ENCODE measurements at places on chromosomes 6 and 20.
A peak's percentile ranks its signal among the peaks of the same experiment; 100 is the strongest.

DNA sequence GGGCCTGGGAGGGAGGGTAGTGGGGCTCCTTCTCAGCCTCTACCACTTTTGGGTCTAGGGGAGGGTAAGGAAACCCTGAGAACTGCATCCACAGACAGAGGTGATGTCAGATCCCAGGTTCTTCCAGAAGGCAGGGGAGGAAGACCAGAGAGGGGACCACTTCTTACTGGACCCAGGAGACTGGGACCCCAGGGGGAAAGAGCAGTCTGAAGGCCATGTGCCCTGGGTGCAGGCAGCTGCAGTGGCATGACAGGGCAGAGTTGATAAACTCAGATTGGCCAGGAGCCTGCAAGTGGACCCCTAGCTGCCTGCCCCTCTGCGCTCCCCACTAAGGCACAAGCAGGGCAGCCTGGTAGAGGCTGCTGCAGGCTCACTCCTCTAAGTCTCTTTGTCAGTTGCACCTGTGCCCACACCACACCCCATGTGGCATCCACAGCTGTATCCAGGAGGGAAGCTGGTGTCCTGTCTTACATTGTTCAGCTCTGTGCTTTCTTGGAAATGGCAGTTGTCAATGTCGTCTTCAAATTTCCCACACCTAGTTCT, 2.7 kb downstream of the CST9L start:
- no peak for DNase-seq

GRCh38 chr6:33213989-33214335, 5.7 kb downstream of the RING1 start:
- DNase-seq: no peak

- DNase-seq: no peak
These were observed 78.0 kb upstream of the AGPAT4 start for GRCh38 chr6:161351858-161352257.

DNA sequence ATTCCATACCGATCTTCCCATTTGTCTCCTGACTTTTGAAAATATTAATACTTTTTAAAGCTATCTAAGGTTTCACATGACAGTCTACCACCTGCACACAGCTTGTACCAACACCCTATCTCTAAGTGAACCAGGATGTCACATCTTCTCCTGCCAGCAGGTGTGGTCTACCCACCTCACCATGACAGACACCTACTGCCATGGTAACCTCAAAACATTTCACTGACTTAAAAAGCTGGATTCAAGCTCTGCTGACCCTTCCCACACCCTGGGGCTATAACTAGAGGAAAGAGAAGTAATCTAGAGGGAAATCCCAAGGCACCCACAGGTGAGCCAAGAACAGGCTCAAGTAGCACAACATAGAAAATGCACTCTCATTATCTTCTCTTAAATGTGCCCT, 1.2 kb downstream of the SLC17A3 start:
- no peak for DNase-seq

DNA sequence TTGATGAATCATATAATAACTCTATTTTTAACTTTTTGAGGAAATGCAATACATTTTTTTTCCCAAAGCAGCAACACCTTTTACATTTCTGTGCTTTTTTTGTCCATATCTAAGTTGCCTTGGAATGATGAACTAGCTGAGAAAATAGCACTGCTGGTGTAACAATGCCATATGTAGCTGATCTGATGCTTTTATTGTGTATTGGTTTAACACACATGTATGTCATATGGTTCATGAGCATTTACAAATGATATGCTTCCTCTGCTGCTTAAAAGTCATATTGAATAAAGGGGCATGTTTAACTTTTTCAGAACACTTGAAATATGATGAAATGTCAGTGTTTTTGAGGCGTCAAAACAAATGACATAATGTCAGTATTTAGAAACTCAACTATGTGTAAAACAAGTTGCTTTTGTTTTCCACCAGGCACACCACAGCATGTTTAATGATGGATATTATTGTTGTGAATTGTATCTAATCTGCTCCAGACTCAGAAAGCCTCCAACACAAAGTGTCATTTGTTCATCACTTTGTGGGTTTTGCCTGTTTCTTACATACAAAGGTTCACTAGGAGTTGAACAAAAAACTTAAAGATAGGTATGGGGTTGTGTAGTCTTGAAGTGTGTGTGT, 775.8 kb upstream of the FLRT3 start:
- DNase-seq: no peak

DNA sequence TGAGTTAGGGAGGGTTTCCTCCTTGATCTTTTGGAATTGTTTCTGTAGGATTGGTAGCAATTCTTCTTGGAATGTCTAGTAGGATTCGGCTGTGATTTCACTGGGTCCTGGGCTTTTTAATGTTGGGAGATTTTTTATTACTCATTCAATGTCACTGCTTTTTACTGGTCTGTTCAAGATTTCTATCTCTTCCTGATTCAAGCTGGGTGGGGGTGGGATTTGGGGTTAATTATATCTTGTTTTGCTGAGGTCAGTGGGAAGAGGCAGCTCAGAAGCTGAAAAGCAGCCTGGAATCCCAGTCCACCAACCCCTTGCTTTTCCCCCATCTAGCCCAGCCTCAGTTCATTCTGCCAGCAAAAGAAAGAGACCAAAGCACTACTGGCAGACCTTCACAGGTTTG, 39.6 kb downstream of the SUMO4 start:
- no peak for DNase-seq

GRCh38 chr20:40668449-40669228, 20.4 kb downstream of the MAFB start:
- DNase-seq: no peak

- DNase-seq: peak; percentile 68
These were observed 40.8 kb downstream of the IYD start for GRCh38 chr6:150409576-150410066.

GRCh38 chr6:120966321-120966720, 368.0 kb downstream of the TBC1D32 start:
- no peak for DNase-seq

DNA sequence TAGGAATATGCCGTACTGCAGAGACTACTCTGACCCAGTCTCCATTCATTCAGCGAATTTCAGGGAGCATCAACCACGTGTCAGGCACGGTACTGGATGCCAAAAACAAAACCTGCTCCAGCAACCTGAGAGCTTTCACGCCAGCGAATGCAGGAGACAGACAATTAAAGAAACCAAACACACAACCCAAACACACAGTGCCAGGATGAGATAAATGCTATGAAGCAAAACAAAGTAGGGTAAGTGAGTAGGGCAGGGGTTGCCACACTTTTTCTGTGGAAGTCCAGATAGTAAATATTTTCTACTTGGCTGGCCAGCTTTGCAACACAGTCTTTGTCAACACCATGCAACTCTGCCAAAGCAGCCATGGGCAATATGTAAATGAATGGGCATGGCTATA, 10.0 kb downstream of the MOCS1 start:
- DNase-seq: no peak

GRCh38 chr6:116536216-116536621, 9.3 kb downstream of the TRAPPC3L start:
- DNase-seq: peak; percentile 29

- DNase-seq: no peak
These were observed 1034.9 kb downstream of the EYS start for GRCh38 chr6:64672131-64672530.

- DNase-seq: peak; percentile 35
These were observed 744 bp downstream of the STAU1 start for GRCh38 chr20:49187330-49187850.

DNA sequence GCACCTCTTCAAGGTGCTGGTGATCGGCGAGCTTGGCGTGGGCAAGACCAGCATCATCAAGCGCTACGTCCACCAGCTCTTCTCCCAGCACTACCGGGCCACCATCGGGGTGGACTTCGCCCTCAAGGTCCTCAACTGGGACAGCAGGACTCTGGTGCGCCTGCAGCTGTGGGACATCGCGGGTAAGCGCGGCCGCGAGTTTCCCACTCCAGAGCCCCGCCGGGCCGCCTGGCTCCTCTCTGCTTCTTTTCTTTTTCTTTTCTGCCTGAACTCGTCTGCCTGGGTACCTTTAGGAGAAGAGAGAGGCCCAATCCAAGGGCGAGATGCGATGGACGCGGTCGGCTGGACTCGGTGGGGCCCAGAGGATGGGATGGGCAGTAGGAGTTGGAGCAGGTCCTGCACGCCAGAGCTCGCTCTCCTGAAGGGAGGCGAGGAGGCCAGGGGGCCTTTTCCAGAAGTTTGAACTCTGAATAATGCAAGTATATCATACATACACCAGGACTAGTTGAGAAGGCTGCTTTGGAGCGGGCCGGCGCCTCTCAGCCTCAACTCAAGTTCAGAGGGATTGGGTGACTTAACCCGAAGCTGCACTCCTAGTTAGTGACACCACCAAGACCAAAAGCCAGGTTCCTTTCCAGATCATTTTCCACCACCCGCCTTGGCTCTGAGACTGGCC, 445 bp downstream of the RAB32 start:
- no peak for DNase-seq

- peak; percentile 49 for DNase-seq
These were observed 29.4 kb downstream of the LRP11 start for GRCh38 chr6:149834513-149835481.

DNA sequence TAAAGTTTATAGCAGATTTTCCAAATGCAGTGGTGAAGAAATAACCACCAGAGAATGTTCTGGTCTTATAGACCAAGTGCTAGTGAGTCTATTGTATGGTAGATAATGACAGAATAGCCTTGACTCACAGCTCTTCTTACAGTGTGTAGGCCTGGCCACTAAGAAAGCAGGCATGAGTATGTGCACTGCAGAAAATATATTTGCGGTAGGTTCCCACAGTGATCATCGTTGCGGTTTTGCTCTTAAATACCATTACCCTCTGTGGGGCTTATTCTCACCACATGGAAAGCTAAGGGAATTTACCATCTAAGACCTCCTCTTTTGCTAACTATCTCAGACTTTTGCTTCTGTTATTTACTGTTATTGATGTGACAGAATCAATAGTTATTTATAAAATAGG, 212.3 kb upstream of the SYNDIG1 start:
- no peak for DNase-seq

DNA sequence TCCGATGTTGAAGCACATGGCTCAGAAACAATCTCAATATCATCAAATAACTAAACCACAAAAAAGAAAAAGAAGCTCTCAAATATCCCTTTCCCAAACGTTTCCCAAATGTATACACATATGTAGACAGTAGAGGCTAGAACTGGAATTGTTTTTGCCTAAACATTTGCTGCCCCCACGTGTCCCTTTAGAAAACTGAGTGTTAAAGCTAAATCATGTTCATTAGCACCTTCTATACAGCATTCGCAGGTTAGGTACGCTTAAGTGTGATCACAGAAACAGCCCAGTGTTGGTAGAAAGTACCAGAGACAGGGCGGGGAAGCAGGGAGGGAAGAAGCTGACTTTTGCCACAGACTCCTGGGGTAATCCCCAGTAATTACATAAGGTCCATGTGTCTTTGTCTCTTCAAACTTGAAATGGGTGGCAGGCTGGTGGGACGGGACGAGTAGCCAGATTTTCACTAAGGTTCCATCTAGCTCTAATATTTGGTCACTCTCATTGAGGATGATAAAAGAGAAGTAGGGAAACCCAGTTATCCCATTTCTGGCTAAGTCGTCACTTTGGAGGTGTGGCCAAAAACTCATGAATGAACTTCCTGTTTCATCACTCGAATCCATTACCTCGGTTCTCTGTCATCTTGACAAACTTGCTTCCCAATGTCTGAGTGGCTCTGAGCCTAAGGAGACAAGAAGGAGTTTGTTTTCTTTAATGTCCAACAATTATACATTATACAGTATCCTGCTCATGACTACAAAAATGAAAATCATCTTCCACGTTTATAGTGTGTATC, 15.0 kb upstream of the TFAP2A start:
- DNase-seq: no peak

DNA sequence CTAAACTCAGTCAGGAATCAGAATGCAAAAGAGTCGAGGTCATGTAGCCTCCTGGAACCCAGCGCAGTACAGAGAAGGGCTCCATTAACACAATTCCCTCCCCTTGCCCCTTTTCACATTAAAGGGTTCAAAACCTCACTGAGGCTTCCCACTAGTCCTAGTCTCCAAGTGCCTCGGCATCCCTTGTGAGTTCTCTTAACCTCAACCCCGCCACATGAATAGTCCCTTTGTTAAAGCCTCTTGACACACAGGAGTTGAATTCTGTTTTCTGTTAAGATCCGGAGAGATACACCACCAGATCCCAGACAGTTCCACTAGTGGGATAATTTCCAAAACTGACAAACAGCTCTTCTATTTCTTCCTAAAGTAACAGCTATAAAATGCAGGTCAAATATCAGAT, 17.8 kb downstream of the PTPRT start:
- DNase-seq: no peak

DNA sequence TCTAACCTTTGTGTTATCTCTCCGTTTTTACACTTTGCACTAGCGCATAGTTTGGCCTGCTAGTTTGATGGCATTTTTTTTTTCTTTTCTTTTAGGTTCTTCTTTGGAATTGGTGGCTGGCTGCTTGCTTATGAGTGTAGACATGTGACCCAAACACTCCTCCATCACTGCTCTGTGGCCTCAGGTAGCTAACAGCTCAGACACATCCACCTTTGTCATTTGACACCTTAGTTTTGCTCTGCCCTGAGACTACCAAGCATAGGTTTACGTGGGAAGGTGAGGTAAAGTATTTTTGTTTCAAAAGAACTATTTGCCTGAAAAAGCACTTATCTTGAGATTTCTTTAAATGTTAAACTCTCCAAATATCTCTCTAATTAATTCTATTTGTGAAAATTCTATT, 368.4 kb upstream of the MAP3K7 start:
- no peak for DNase-seq

GRCh38 chr20:34074101-34074760, 37.8 kb downstream of the EIF2S2 start:
- DNase-seq: no peak

DNA sequence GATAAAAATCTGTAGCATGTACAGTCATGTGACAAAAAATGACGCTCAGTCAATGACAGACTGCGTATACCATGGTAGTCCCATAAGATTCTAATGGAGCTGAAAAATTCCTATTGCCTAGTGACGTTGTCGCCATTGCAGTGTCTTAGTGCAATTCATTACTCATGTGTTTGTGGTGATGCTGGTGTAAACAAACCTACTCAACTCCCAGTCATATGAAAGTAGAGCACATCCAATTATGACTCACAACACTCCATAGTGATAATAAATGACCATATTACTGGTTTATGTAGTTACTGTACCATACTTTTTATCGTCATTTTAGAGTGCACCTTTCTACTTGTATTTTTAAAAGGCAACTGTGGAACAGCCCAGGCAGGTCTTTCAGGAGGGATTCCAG, 45.0 kb downstream of the TFAP2A start:
- DNase-seq: no peak

- DNase-seq: peak; percentile 14
These were observed 92.4 kb downstream of the NCR2 start for GRCh38 chr6:41427642-41428335.

DNA sequence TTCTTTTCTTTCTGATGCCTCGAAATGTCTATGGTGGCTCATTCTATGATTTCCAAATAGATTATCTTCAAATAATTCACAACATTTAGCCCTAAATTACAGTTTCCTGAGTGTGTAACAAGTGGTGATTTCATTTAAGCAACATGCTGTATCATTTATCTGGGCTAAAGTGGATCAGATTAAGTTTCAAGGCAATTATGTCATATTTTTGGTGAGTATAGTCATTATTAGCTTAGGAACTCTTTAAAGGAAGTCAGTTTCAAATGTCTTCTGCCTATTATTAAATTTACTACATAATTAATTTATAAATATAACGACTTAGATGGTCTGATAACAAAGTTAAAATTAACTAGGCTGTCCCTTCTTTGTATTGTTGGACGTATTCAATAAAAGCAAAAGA, 847.9 kb upstream of the FLRT3 start:
- DNase-seq: no peak
